ENCODE measurements at places on chromosomes 4 and X.

DNA sequence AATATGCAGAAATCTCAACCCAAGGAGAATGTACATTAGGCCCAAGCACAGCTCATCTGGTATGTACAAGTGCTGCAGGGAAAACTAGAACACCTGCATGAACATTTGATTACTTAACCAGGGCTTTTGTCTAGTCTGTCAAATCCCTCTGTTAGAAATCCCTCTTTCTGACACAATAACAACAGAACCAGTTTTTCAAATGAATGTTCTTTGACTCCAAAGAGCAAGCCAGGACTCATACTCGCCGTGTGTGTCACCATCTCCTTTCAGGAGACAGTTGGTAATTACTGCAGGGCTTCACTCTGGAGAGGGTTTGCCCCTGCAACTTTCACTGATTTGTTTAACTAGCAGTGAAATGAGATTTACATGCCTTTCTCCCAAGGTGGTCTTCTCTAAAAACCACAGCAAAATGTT is 143.0 kb upstream of the FAM241A start:
- DNase-seq, result peak; percentile 44

DNA sequence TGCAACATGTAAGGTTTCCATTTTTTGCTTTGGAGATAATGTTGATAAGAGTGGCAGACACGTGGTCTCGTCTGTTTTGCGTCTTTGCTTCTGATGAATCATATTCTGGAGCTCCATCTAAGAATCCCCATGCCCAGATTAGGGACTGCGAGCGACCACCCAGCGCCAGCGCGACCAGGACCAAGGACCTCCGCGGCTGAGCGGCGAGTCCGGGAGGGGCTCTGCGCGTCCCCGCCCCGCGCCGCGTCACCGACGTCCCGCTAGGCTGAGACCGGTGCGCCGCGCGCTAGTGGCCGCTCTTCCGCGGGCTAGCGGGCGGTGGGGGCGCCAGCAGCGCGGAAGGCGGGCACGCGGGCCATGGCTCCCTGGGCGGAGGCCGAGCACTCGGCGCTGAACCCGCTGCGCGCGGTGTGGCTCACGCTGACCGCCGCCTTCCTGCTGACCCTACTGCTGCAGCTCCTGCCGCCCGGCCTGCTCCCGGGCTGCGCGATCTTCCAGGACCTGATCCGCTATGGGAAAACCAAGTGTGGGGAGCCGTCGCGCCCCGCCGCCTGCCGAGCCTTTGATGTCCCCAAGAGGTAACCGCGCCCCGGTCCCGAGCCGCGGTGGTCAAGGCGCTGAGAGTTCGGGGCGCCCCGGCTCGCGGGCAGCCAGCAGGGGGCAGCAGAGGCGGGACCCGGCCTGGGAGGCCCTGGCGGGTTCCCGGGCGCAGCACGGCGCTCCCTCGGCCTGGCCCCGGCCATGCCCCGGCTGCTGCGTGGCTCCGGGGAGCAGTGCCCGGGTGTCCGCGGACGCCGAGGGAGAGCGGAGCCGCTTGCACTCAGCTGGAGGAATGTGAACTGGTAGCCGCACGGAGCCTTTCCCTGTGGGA is at the start of gene SRD5A3:
SRD5A3 (plus strand) TSS at position 263 of the 871 bp plus-strand sequence; CDS start at position 358, 95 bp downstream.
- peak; percentile 72 for DNase-seq

DNA sequence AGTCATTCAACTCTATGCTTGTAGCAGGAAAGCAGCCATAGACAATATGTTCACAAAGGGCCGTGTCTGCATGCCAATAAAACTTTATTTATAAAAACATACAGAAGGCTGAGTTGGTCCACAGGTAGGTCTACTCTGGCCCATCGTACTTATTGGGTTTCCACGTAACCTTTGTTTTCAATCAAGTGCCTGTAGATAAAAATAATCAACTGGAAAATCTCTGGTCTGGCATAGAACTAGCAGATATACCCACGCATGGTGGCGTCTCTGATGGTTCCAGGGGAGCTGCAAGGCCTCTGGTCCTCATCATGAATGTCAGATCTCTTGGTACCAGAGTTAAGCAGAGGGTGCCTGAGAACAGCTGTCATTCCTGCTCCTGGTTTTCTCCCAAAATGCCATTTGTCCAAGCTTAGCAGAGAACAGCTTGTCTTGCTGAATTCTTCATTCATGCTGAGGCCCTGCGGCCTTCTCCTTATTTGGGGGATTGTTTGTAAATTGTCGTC is 31.4 kb upstream of the JAKMIP1 start:
- no peak for DNase-seq

GRCh38 chr4:92636038-92636806 is 332.5 kb downstream of the GRID2 start:
- no peak for DNase-seq

GRCh38 chrX:31227250-31227649 is 155.4 kb upstream of the FTHL17 start:
- DNase-seq, result peak; percentile 83

- DNase-seq, result no peak
Measured at GRCh38 chr4:147250062-147250461, 230.8 kb upstream of the EDNRA start.

GRCh38 chr4:97558204-97558778 is 585.0 kb downstream of the STPG2 start:
- DNase-seq, result no peak

- peak; percentile 63 for DNase-seq
Measured at GRCh38 chr4:38163216-38164006, 203.2 kb downstream of the PTTG2 start.

GRCh38 chrX:110123331-110123782 is 120.4 kb downstream of the TMEM164 start:
- DNase-seq, result no peak
